Karpas-422 (cell line): ENCODE measurements at places on chromosomes 12 and 14. TPM values are rescaled to one million over a fixed set of nuclear protein-coding genes. Genes with fewer than 3 reads are reported as not detected.

The AGAP2 gene
- total RNA-seq, result 6.7 and 12.0 TPM in 2 replicates

GRCh38 chr14:88882236-88882635, 57.8 kb downstream of the TTC8 start:
- no peak overlapping the region for H3K4me3 ChIP-seq
- no peaks in the 10 kb centered on the region for H3K4me1 ChIP-seq
- no peaks in the 10 kb centered on the region for H3K36me3 ChIP-seq
- no peak for DNase-seq

DNA sequence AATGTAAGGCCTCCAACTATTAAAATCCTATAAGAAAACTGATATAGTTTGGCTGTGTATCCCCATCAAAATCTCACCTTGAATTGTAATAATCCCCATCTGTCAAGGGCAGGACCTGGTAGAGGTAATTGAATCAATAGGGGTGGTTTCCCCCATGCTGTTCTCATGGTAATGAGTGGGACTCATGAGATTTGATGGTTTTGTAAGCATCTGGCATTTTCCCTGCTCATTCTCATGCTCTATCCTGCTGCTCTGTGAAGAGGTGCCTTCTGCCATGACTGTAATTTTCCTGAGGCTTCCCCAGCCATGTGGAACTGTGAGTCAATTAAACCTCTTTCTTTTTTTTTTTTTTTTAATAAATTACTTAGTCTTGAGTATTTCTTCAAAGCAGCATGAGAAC, 31.9 kb downstream of the TSPAN19 start:
- DNase-seq, result no peak
- H3K4me1 ChIP-seq, result no peaks in the 10 kb centered on the region
- H3K27me3 ChIP-seq, result no peaks in the 10 kb centered on the region
- H3K36me3 ChIP-seq, result no peaks in the 10 kb centered on the region
- no peak overlapping the region for H3K4me3 ChIP-seq

The IFT43 gene
- total RNA-seq, result 31.6 and 66.7 TPM in 2 replicates

The COCH gene
- 26.5 and 33.7 TPM in 2 replicates for total RNA-seq

- no peak overlapping the region for H3K4me3 ChIP-seq
- H3K27me3 ChIP-seq, result no peaks in the 10 kb centered on the region
- no peak overlapping the region for H3K27ac ChIP-seq
- H3K36me3 ChIP-seq, result no peaks in the 10 kb centered on the region
- H3K4me1 ChIP-seq, result peaks cover 12% of the 10 kb centered on the region
Observed at GRCh38 chr12:69524755-69525469, 54.7 kb downstream of the FRS2 start.

The PDE3A gene
- not detected in 2 replicates for total RNA-seq

- H3K27ac ChIP-seq, result no peak overlapping the region
- H3K4me1 ChIP-seq, result no peaks in the 10 kb centered on the region
- H3K27me3 ChIP-seq, result no peaks in the 10 kb centered on the region
- H3K36me3 ChIP-seq, result no peaks in the 10 kb centered on the region
- no peak for DNase-seq
- no peak overlapping the region for H3K4me3 ChIP-seq
Observed at GRCh38 chr12:38282886-38283285, 33.7 kb upstream of the ALG10B start.

DNA sequence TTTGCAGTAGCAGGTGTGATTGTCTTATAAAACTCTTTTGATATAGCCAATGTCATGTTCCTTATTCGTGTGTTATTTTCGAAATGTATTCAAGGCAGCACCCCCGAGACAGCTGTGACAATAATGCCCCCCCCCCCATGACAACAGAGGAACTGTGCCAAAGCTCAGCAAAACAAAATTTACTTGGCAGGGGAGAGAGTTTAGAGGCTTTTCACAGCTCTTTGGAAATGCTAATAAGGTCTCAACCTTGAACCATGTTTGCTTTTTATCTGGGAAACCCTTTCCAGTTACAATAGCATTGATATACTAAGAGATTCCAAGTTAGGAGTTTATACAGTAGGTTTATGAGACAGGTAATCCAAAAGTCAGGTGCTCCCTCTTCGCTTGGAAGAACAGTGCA, 56.4 kb upstream of the USP44 start:
- no peak overlapping the region for H3K27ac ChIP-seq
- H3K4me3 ChIP-seq, result no peak overlapping the region
- DNase-seq, result no peak
- H3K36me3 ChIP-seq, result no peaks in the 10 kb centered on the region
- H3K27me3 ChIP-seq, result no peaks in the 10 kb centered on the region

- no peak overlapping the region for H3K27ac ChIP-seq
- no peaks in the 10 kb centered on the region for H3K27me3 ChIP-seq
- no peaks in the 10 kb centered on the region for H3K4me1 ChIP-seq
- no peak for DNase-seq
- peaks cover 17% of the 10 kb centered on the region for H3K36me3 ChIP-seq
- no peak overlapping the region for H3K4me3 ChIP-seq
Observed at GRCh38 chr14:34450958-34451357, 11.1 kb downstream of the SPTSSA start.

The ISCA2 gene
- total RNA-seq, result 25.7 and 40.0 TPM in 2 replicates

DNA sequence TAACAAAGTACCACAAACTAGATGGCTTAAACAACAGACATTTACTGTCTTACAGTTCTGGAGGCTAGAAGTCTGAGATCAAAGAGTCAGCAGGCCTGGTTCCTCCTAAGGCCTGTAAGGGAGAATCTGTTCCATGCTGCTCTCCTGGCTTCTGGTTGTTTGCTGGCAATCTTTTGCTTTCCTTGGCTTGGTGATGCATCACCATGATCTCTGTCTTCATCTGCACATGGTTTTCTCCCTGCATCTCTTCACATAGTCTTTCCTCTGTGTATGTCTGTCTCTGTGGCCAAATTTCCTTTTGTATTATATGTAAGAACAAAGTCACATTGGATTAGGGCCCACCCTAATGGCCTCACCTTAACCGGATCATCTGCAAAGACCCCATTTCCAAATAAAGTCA, 168.5 kb downstream of the CAPZA3 start:
- H3K4me1 ChIP-seq, result no peaks in the 10 kb centered on the region
- DNase-seq, result no peak
- H3K4me3 ChIP-seq, result no peak overlapping the region
- no peak overlapping the region for H3K27ac ChIP-seq

DNA sequence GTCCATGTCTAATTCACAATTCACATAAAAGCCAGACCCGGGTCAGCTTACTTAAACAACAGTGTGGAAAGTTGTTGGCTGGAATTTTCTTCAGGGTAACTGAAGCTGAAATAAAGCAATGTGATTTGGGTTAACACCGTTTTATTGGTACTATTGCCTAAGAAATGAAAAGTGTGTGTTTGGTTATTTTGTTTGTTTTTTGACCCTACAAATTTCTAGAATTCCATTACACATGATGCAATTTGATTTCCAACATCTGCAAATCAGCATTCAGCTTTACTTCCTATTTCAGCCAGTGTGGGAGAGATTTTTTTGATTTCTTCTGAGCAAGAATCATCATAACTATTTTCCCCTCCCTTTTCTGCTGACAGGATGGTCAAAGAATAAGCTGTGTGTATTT, 45.7 kb upstream of the CLMN start:
- H3K27me3 ChIP-seq, result no peaks in the 10 kb centered on the region
- no peak overlapping the region for H3K4me3 ChIP-seq
- H3K36me3 ChIP-seq, result no peaks in the 10 kb centered on the region
- peaks cover 46% of the 10 kb centered on the region for H3K4me1 ChIP-seq
- H3K27ac ChIP-seq, result no peak overlapping the region

GRCh38 chr12:5489760-5490406, 58.0 kb downstream of the NTF3 start:
- no peak for DNase-seq
- H3K27ac ChIP-seq, result no peak overlapping the region
- no peak overlapping the region for H3K4me3 ChIP-seq
- H3K36me3 ChIP-seq, result no peaks in the 10 kb centered on the region
- no peaks in the 10 kb centered on the region for H3K27me3 ChIP-seq

The NPAS3 gene
- 1.6 and 6.9 TPM in 2 replicates for total RNA-seq

GRCh38 chr12:75172611-75173010, 37.0 kb downstream of the KCNC2 start:
- H3K4me1 ChIP-seq, result no peaks in the 10 kb centered on the region
- H3K27ac ChIP-seq, result no peak overlapping the region
- H3K27me3 ChIP-seq, result no peaks in the 10 kb centered on the region; the same call in 1 of the 2 replicates

The ZBTB25 gene
- total RNA-seq, result 19.6 and 26.3 TPM in 2 replicates

The TAS2R20 gene
- total RNA-seq, result 4.0 and 18.2 TPM in 2 replicates

- H3K27me3 ChIP-seq, result no peaks in the 10 kb centered on the region
- no peaks in the 10 kb centered on the region for H3K36me3 ChIP-seq
Observed at GRCh38 chr14:42090122-42090521, 483.4 kb downstream of the LRFN5 start.

The ERP27 gene
- total RNA-seq, result 0.18 and 0.60 TPM in 2 replicates

- no peaks in the 10 kb centered on the region for H3K27me3 ChIP-seq
- peaks cover 13% of the 10 kb centered on the region for H3K36me3 ChIP-seq
- no peak overlapping the region for H3K4me3 ChIP-seq
- H3K27ac ChIP-seq, result no peak overlapping the region
- peaks cover 26% of the 10 kb centered on the region for H3K4me1 ChIP-seq
Observed at GRCh38 chr14:92033906-92034687, 5.8 kb downstream of the TRIP11 start.

The GABARAPL1 gene
- 0.56 and 0.90 TPM in 2 replicates for total RNA-seq

The SCNN1A gene
- not detected in 2 replicates for total RNA-seq

- peaks cover 23% of the 10 kb centered on the region for H3K4me1 ChIP-seq
- no peak overlapping the region; the same call in 1 of the 2 replicates for H3K27ac ChIP-seq
- no peak for DNase-seq
- peaks cover 11% of the 10 kb centered on the region for H3K36me3 ChIP-seq
- no peaks in the 10 kb centered on the region for H3K27me3 ChIP-seq
- peak overlapping the region; percentile 93 for H3K4me3 ChIP-seq
Observed at GRCh38 chr12:28189784-28190320, 404 bp upstream of the CCDC91 start.

The CCDC38 gene
- total RNA-seq, result 0.07 TPM in 1 of 2 replicates, not detected in the other

DNA sequence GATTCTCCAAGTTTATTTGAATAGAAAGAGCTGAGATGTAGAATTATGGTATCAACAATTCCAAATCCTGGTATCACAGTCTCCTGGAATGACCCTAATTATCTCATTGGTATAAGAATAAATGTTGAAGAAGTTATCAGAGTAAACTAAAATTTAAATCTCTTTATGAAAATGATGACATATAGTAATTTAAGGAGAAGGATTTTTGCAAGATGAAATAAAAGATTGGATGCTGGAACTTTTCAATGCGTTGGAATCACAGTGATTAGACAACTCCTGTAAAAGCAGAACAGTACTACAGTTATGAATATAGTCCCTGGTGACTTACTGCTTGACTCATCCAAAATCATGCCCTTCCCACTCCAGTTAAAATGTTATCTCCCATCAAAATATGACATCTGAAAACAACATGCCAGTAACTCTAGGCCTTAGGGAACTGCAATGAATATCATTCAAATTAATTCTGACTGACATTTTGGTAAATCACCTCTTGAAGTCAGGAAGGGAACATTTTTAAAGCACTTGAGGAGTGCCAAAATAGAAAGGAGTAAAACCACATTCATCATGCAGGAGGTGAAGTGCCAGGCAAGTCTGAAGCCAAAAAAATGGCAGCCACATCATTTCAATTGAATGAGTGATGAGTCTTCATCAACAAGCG, 197.8 kb upstream of the PRKD1 start:
- H3K27ac ChIP-seq, result no peak overlapping the region
- no peaks in the 10 kb centered on the region for H3K27me3 ChIP-seq

The NANOG gene
- total RNA-seq, result not detected in 2 replicates

DNA sequence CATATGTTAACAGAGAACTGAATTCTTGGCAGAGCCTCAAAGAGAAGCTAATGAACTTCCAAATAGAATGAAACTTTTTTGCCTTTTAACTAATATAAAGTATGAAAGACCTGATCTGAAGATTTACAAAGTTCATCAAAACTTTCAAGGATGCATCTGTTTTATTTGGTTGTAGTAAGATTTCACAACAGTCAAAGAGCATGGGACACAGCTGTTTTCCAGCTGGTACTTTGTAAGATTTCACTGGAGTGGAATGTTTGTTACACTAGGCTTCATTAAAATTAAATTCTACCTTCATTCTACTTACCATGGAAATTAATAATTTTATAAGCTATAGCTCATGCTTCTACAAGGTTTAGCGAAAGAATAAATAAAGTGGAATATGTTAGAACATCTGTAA, 351.2 kb downstream of the SLC6A15 start:
- H3K27ac ChIP-seq, result no peak overlapping the region
- no peaks in the 10 kb centered on the region for H3K36me3 ChIP-seq
- no peak overlapping the region for H3K4me3 ChIP-seq

The DPF3 gene
- total RNA-seq, result 3.1 and 6.7 TPM in 2 replicates

The GALNT16 gene
- total RNA-seq, result 0.15 TPM in 1 of 2 replicates, not detected in the other

The RNASE2 gene
- not detected in 2 replicates for total RNA-seq

DNA sequence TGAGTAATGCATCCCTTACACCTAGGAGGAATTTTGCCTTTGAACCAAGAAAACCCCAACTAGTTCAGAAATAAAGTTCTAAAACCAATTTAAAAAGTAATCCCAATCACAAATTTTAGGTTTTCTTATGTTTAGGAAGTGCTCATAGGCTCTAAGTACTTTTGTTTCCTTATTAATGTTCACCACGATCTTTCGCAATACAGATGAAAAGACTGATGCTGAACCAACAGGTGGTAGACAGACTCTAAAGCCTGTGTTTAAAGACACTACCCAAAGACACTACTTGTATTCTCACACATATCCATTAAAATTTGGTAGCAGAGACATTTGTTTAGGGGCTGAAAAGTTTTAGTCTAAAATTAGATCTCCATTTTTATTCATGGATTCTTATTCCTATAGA, 10.6 kb upstream of the PHLDA1 start:
- peaks cover 33% of the 10 kb centered on the region for H3K36me3 ChIP-seq
- no peaks in the 10 kb centered on the region for H3K27me3 ChIP-seq
- DNase-seq, result no peak

The GNB3 gene
- total RNA-seq, result 14.9 and 27.0 TPM in 2 replicates

The MANSC4 gene
- not detected in 2 replicates for total RNA-seq

GRCh38 chr12:62291864-62292760, 31.9 kb downstream of the USP15 start:
- H3K27ac ChIP-seq, result no peak overlapping the region
- H3K4me1 ChIP-seq, result no peaks in the 10 kb centered on the region
- H3K4me3 ChIP-seq, result no peak overlapping the region
- H3K27me3 ChIP-seq, result no peaks in the 10 kb centered on the region
- DNase-seq, result no peak
- H3K36me3 ChIP-seq, result peaks cover 62% of the 10 kb centered on the region

The PROX2 gene
- 2.3 and 2.6 TPM in 2 replicates for total RNA-seq

DNA sequence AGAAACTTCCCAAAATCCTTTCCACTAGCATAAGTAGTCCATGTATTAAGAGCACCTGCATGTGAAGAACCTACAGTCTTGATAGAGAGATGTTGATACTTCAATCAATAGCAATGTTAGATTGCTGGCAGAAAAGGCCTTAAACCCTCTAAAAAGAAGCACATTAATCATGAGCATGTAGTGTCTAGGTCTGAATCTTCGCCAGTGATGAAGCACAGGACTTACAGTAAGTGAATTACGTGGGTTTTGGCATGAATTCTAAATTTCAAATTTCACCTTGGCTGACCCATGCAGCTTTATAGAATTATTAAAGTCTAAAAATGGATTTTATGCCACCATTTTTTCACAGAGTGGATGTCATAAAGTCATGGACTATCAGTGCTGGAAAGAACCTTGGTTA, 791.6 kb upstream of the NOVA1 start:
- H3K4me1 ChIP-seq, result no peaks in the 10 kb centered on the region
- no peaks in the 10 kb centered on the region for H3K27me3 ChIP-seq
- no peak for DNase-seq
- H3K27ac ChIP-seq, result no peak overlapping the region
- no peaks in the 10 kb centered on the region for H3K36me3 ChIP-seq
